Activated CD4-positive, alpha-beta T cell treated with anti-CD3 and anti-CD28 coated beads, Interleukin-2, amount 50 U/mL, for 48 hours (primary cell): ENCODE measurements at places on chromosomes 3 and 15.

- DNase-seq, result no peak
Measured at GRCh38 chr3:187750006-187750512, 4.8 kb upstream of the BCL6 start.

DNA sequence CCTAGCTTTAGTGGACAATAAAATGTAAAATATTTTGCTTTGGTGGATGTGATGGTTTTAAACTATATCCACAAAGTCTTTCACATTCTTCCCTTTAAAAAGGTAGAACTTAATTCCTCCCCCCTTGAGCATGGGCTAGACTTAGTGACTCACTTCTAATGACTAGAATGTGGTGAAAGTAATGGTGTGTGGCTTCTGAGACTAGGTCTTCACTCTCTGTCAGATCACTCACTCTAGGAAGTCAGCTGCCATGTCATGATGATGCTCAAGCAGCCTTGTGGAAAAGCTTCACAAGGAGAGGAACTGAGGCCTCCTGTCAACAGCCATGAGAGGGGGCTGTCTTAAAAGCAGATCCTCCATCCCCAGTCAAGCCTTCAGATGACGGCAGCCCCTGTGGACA, 4.2 kb downstream of the LRRC2 start:
- DNase-seq, result no peak

DNA sequence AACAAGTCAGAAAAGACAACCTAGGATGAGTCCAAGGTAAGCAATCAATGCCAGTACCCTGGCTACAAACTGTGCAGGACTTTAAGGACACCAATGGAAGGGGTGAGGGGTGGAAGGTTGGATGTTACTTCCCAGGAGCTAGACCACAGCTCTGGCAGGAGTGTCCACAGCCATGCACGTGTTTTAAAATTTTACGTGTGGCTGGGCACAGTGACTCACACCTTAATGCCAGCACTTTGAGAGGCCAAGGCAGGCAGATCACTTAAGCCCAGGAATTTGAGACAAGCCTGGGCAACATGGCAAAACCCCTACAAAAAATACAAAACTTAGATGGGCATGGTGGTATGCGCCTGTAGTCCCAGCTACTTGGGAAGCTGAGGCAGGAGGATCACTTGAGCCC, 14.7 kb upstream of the HDC start:
- DNase-seq, result no peak

- no peak for DNase-seq
Measured at GRCh38 chr3:148372206-148372875, 325.4 kb upstream of the AGTR1 start.

DNA sequence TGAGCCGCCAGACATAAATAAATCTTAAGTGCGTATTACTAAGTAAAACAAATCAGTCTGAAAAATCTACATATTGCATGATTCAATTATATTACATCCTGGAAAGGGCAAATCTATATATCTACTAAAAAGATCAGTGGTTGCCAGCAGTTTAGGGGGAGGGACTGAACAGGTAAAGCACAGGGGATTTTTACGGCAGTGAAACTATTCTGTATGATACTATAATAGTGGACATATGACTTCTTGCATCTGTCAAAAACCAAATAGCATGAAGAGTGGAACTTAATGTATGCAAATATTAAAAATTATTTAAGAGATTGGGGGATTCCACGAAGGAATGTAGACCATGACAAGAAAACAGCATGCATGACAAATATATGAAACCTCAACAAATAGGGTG, 111.6 kb downstream of the MYO9A start:
- DNase-seq, result no peak

DNA sequence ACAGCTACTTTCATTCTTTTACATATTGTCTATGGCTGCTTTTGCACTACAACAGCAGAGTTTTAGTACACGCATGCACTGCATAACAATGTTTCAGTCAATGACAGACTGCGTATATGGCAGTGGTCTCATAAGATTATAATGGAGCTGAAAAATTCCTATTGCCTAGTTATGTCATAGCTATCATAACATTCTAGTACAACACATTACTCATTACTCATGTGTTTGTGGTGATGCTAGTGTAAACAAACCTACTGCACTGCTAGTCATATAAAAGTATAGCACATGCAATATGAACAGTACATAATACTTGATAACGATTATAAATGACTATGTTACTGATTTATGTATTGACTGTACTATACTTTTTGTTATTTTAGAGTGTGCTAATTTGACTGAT, 47.9 kb downstream of the QTRT2 start:
- no peak for DNase-seq

- DNase-seq, result no peak
Measured at GRCh38 chr15:81311752-81312464, 12.0 kb downstream of the STARD5 start.

DNA sequence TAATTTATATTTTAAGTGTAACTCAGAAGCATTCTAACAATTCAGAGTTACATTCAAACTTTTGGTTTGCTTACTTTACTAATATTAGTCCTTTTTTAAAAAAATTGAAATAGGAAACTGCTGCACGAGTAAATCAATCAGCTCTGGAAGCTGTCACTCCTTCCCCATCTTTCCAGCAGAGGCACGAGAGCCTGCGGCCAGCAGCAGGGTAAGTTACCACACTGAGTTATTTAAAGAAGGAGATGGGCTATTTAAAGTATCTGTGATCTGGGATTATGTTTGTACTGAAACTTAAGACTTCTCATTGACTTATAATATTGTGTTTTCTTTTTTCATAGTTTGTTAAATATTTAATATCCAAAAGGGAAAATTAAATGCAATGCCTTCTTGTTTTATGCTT, 29.3 kb downstream of the APPL1 start:
- DNase-seq, result no peak

DNA sequence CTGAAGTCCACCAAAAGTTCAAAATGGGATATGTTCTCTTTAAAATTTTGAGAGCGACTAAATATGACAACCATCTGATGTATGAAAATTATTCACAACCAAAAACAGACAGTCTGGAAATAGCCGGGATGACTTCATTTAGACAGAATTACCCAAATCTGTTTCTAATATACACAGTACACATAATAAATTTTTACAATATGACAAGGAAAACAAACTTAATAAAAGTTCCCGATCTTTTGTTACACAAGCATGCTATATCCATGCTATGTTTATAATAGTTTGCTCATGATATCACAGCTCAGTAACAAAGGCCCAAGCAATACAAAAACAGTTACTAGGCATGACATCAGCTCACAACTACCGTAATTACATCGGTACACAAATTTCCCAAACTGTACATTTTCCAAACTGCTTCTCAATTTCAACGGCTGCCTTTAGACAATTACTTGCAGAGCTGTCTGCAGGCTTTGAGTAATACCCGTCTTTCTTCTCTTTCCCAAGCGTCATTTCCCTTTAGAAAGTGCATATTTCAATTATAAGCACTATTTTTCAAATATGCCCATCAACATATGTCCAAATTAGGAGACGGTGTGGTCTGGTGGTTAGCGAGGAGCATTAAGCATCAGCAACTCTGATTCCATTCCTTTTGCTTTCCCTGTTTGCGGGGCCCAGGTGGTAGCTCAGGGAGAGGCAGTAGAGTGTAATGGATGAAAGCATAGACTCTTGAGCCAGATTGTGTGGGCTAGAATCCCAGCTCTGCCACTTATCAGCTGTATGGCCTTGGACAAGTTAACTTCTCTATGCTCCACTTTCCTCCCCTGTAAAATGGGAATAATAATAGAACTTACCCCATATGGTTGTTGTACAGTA, 481.2 kb downstream of the FOXP1 start:
- DNase-seq, result no peak

DNA sequence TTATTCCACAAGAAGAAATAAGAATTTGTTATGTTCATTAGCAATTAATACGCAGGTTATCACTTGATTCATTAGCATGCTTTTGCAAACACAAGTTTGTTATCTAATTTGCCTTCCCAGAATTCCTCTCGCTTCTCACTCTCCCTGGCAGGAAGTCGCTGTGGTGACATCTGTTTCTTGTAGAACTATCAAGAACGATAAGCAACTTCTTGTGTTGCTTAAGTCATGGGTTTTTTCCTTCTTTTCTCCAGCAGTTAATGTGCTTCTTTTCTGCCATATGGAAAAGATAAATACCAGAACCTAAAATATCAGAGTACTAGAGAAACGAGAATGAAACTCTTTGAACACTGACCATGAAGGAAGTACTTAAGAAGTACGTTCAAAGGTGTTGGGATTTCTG, 99.8 kb upstream of the CHMP2B start:
- DNase-seq, result no peak

DNA sequence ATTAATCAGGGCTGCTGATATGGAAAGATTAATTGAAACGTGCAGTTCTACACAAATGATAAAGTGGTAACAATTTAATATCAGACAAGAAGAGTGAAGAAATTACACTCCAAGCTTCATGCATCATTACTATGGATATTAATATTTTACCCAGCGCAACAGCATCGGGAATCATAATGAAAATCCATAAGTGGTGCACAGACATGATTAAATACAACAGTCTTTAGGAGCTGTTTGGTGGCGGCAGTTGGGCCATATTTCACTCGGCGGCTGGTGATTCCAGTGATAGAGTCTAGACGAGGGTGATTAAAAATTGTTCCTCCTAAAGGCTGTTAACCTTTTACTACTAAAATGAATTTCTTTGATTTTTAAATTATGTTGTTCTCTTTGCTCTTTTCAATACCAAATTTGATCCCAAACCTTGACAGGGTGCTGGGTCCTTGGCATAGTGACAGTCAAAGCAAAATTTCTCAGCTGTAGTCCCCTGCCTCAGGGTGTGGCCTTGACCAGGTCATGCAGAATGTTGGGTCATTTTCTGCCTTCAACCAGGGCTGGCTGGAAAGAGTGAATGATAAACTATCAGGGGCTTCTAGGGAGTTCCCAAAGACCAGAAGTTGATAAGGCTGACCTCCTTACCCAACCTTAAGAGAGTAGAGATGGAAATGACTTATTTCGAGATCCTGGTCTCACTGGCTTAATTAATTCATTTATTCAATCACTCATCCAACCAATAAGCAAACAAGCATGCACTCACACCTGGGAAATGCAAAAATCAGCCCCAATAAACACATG, 392.0 kb downstream of the IL20RB start:
- DNase-seq, result no peak

- DNase-seq, result peak; percentile 67
Measured at GRCh38 chr15:73265536-73266153, 103.1 kb downstream of the HCN4 start.

GRCh38 chr3:50177346-50177745, 14.1 kb upstream of the GNAT1 start:
- DNase-seq, result no peak

DNA sequence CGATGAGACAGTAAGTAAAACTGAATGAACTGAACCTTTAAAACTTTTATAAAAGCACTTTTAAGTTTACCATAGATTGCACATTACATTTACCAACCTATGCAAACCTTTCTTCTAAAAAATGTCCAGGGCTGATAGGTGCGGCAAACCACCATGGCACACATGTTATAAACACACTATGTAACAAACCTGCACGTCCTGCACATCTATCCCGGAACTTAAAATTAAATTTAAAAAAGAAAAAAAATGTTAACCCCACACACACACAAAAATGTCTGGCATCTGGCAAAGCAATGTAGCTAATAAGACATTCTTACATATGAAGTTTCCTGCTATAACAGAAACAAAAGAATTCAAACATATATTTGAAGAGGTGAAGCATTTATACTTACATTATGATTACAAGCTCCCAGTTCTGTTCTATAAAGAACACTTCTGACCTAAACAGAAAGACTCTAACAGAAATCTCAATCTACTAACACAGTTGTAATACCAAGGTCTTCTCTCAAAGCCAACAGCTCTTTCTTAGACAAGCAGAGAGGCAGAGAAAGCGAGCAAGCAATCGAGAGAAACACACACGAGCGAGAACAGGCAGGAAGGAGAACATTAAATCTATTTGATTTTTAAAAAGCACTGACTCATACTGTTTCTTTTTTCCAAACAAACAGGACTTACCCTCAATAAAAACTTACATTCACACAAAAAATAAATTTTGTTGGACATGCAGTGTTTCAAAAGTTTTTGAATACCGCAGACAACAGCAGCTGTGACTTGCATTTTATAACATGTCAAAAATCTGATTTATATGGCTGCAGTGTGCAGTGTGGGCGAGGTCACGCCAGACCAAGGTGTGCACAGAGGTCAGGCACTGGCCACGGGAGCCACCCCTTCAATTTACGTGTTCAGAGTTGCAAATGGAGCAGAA, at the start of gene NRG4:
Gene NRG4 (minus strand): TSS at position 798 of the 925 bp plus-strand sequence. CDS start 1,194 bp downstream, outside the sequence.
- DNase-seq, result no peak

GRCh38 chr3:135981701-135982403, 16.3 kb downstream of the PPP2R3A start:
- DNase-seq, result no peak

DNA sequence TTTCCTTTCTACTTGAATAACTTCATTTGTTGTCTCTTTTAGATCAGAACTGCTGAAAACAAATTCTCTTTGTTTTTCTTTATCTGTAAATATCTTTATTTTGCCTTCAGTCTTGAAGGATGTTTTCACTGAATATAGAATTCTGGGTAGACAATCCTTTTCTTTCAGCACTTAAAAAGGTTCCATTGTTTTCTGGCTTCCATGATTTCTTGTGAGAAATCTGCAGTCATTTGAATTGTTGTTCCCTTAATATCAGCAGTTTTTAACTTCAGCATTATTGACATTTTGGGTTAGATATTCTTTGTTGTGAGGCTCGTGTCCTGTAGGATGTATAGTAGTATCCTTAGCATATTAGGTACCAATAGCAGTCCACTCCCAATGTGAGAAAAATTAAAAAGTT, 65.8 kb downstream of the SV2B start:
- no peak for DNase-seq

DNA sequence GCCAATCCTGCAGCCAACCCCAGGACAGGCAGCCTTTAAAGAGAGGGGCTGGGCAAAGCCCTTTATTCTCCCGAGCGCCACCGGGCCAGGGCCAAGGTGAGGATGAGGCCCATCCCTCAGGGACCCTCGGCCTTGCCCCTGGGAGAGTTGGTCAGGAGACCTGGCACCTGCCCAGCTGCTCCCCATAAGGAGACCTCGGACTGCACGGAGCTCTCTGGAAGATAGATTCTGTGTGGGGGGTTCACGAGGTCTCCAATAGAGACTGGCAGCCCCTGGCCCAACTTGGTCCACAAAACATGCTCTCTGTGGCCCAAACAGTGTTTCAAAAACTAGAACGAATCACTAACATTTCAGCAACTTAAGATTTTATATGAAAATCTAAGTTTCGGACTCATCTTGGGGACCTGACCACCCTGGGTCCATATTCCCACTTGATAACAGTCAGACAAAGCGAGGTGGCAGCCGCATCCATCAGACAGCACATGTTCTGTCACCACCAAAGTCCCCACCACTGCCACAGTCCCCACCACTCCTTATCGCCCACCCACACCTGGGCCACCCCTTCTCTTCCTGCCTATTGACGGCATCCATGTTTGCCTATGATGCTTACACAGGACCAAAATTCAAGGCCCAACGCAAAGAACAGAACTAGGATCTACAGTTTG, 114.4 kb upstream of the RPL32 start:
- no peak for DNase-seq

DNA sequence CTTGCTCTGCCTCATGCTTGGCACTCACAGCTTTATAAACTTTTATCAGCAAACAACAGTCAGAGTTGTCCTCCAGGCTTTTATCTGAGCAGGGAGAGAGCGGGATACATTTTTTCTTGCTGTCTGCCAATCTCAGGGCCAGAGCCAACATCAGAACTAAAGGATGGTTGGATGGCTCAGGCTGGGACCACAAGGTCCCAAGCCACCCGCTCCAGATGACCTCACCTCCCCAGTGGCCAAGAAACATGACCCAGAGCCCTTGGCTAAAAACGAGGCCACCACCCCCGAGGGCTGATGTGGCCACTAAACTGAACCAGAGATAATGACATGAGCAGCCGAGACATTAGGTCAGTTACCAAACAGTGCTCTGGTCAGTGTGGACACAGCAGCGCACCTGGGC, 18.8 kb upstream of the SPATA12 start:
- DNase-seq, result no peak
